ENCODE measurements at places on chromosomes 16 and 17.

DNA sequence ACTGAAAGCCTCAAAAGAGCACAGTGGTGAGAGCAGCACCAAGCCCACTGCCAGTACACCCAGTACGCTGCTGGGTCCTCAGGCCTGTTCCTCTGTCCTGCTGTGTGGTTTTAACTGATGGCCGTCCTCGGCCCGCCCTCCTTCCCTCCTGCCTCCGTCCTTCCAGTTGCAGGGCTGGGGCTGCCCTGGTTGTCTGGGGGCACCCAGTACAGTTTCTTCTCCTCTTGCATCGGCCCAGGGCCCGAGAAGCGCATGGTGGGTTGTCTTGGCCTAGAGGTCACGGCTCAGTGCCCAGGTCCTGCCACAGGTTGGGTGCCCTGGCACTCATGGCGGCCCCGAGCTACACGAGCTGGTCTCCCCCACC, 70.8 kb upstream of the KCTD5 start:
- no peak overlapping the region for H3K4me3 ChIP-seq
- H3K36me3 ChIP-seq = peaks cover 21% of the 10 kb centered on the region
- no peak for DNase-seq

GRCh38 chr16:17354141-17354601, 116.6 kb downstream of the XYLT1 start:
- peaks cover 38% of the 10 kb centered on the region for H3K4me1 ChIP-seq
- no peak for DNase-seq
- H3K36me3 ChIP-seq = no peaks in the 10 kb centered on the region
- no peak overlapping the region for H3K4me3 ChIP-seq
- H3K27ac ChIP-seq = no peak overlapping the region
- no peaks in the 10 kb centered on the region for H3K27me3 ChIP-seq

- no peak overlapping the region for H3K27ac ChIP-seq
- H3K4me1 ChIP-seq = peaks cover 34% of the 10 kb centered on the region
- H3K27me3 ChIP-seq = peaks cover 3% of the 10 kb centered on the region
- no peak for DNase-seq
Observed at GRCh38 chr17:19650826-19651225, 2.3 kb downstream of the ALDH3A2 start.

GRCh38 chr16:13391337-13391736, 489.9 kb downstream of the SHISA9 start:
- H3K4me3 ChIP-seq = no peak overlapping the region
- H3K4me1 ChIP-seq = peaks cover 7% of the 10 kb centered on the region
- peaks cover 1% of the 10 kb centered on the region for H3K36me3 ChIP-seq
- DNase-seq = no peak
- H3K27ac ChIP-seq = no peak overlapping the region
- H3K27me3 ChIP-seq = no peaks in the 10 kb centered on the region

DNA sequence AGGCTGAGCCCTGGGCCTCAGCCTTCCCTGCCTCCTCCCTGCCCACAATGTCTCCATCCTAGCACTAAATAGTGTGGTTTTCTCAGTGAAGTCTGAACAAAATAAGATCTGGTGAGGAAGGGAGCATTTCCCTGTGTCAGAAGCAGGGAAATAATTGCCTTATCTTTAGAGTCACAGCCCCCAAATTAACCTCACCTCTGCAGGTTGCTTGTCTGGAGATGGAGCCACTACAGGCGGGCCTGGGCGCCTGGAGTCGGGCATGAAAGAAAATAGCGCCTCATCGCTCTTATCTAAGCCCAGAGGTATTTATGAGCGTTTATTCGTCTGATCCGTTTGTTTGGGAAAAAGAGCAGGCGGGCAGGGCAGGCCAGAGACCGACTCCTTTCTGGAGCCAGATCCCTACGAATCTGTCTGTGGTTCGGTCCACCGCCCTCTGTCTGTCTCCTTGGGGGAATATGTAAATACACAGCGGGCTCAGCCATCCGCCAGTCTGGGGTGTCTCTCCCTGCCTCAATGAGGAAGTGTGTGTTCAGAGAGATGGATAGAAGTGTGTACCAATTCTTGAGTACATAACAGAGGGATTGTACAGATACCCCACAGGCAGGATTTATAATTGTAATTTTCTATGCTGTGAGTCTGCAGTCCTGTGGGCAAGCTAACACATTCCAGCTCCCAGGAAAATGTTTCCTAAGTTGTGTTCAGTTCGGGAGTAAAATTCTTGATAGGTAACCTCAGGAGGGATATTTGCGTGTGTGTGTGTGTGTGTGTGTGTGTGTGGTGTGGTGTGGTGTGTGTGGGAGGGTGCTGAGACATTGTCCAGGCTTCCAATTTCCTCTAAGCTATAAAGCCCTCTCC, 4.3 kb downstream of the HOXB6 start:
- H3K27ac ChIP-seq = no peak overlapping the region
- peaks cover 89% of the 10 kb centered on the region for H3K27me3 ChIP-seq
- no peak overlapping the region for H3K4me3 ChIP-seq
- DNase-seq = no peak
- H3K36me3 ChIP-seq = no peaks in the 10 kb centered on the region
